ENCODE measurements at places on chromosomes 5 and 9. TPM values are rescaled to one million over a fixed set of nuclear protein-coding genes. Genes with fewer than 3 reads are reported as not detected.

GRCh38 chr5:113043491-113043931 is 66.9 kb downstream of the DCP2 start:
- peak; percentile 70 for DNase-seq

GRCh38 chr9:102867488-102867887 is 127.6 kb upstream of the CYLC2 start:
- DNase-seq: no peak

DNA sequence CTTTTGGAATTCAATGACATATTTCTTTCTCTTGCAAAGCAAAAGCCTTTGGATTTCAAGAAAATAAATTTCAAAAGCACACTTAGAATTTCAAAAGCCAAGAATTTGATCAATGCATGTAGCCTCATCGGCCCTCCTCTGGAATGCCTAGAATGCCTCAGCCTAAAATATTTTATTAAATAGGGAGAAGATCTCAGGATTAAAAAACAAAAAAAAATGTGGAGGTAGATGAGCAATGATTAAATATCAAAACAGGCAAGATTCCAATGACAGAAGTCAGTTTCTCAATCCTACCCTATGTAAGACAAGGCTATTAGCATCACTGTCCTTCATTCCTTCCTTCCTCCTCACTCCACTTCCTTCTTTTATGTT is 169.0 kb downstream of the CDH6 start:
- DNase-seq: no peak

GRCh38 chr5:112237456-112237855 is 181.6 kb downstream of the EPB41L4A start:
- DNase-seq: no peak

DNA sequence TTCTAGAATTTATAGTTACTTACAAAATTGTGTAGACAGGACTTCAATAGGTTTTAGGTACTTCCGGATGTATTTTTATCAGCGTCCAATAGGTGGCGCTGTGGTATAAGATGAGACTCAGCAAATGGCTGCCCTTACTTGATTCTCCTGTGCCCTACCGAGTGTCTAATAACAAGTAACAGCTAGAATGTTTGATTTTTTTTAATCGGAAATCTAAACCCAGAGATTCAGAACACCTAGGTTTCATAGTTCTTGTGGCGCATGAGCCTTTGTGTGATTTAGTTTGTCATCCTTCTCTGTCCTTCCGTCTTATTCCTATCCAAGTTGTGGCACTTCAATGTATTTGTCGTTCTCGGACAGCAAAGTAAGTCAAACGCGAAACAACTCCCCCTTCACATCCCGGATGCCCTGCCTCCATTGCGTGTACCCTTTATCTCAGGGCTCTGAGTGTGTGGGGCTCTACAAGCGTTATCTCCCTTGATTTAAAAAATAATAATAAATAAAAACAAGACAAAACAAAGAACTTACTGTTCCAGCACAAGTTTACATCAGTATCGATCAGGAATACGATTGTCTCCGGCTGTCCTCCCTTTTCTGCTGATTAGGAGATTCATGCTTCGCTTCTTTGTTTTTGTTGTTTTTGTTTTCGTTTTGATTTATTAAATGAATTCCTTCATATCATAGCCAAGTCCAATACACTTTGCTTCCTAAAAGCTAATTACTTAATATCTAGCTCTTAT is 50.7 kb upstream of the SLC30A5 start:
- DNase-seq: peak; percentile 66

DNA sequence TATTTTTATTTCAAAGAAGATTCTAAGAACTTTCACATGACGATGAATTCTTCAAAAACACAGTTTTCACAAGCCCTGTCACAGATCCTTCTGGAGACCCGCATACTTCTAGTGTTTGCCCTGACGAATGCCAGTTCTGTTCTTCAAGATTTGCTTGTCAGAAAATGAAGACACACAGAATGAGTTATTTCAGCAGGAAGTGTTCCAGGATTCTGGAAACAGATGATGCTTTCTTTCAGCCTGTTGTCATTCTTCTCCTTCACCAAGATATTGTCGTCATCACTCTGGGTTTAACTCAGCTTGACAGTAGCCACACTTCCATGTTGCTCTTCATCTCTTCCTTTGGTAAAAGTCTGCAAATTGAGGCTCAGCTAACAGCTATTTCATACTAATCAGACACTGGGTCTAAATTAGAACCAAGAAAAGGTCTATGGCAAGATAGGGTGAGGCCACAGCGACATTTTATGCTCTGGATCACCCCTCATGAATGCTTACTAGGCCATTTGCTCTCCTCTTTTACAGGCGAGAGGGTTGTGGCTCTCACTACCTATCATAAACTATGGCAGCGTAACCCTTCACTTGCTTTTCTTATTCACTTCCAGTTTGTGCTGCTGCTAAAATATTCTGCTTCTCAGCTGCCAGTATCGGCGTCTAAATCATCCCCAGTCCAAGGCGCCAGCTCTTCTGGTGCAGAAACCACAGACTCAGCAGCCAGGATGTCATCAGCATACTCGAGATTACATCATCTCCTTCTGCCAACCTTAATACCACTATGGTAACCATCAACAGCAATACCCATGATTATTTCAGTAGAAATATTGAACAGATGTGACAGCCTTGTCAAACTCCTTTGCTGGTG is 159.6 kb upstream of the TBCA start:
- no peak for DNase-seq

GRCh38 chr9:78725503-78725902 is 428.6 kb downstream of the PSAT1 start:
- DNase-seq: no peak

- DNase-seq: no peak
These were observed 63.6 kb downstream of the CEP120 start for GRCh38 chr5:123359454-123360200.

- DNase-seq: peak; percentile 61
These were observed 15.8 kb downstream of the ISL1 start for GRCh38 chr5:51398875-51399642.

DNA sequence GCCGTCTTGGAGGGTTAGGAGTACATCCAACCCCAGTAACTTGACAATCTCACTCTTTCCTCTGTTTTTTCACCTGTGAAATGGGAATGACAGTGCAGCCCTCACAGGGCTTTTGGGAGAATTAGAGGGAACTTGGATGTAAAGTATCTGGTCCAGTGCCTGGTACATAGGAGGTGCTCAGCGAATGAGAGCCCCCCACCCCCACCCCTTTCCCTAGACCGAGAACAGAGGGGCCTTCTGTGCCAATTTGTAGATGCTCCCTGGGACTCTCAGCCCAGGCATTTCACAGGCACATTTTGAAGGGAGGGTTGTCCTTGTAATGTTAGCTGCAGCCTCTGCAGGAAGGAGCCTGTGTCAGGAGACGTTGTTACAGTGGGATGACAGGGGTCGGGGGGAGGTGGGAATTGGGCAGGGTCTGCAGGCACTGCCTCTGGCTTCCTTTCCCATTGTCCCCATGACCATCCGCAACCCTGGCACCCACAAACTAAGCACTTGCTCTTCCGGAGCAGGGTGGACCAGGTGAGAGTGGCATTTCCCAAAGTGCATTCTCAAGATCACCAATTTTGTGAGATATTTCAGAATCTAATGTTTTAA is 47.0 kb downstream of the AMBP start:
- DNase-seq: peak; percentile 19

DNA sequence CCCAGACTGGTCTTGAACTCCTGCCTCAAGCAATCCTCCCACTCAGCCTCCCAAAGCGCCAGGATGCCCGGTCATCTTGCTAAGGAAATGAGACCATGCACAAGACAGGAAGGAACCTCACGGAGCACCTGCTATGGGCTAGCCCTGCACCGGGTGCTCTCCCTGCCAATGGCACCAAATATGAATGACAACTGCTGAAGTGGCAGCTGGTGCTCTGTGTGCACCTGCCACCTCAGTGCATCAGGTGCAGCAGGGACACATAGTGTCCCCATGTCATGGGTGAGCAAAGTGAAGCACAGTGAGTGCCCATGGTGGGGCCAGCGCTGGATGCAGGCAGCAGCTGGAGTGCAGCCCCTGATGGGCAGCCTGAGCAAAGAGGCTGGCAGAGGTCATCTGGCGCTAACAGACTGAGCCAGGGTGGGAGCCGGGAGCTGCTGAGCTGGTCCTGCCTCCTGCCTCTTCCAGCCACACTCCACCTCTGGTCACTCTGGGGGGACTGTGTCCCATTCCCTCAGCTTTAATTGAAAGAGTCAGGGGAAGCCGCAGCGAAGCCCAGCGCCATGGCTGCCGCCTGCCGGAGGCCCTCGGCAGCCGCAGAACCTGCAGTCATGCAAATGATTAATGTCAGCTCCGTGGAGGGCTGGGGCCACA is 46.4 kb downstream of the BARX1 start:
- DNase-seq: no peak

DNA sequence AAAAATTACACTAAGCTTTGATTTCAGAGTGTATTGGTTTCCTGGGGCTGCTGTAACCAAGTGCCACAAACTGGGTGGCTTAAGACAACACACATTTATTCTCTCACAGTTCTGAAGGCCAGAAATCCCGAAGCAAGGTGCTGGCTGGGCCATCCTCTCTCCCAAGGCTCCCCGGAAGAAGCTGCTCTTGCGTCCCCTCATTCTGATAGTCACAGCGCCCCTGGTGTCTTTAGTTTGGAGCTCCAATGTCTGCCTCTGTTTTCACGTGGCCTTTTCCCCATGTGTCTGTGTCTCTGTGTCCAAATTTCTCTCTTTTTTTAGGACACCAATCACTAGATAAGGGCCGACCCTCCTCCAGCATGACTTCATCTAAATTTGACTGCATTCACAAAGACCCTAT is 56.7 kb downstream of the ROPN1L start:
- peak; percentile 71 for DNase-seq

GRCh38 chr5:103035701-103036100 is 84.2 kb downstream of the GIN1 start:
- DNase-seq: no peak

DNA sequence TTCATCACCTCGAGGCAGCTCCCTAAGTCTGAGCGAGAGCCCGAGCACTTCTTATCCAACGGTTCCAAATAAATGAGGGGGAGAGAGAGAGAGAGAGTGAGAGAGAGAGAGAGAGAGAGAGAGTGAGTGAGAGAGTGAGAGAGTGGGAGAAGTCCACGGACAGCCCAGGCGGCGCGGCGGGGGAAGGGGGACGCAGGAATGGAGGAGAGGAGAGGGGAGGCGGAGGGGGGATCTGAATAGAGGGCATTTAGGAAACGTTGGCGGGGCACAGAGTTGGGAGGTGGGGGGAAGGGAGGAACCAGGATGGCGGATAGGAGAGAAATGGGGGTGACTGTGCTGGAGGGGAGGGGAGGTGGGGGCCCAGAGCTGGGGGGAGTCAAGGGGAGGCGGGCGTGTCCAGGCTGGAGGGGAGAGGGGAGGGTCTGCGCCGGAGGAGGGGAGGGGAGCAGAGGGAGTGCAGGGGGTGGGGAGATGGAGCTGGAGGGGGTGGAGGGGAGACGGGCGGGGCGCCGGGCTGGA is 398 bp upstream of the BASP1 start:
- no peak for DNase-seq

DNA sequence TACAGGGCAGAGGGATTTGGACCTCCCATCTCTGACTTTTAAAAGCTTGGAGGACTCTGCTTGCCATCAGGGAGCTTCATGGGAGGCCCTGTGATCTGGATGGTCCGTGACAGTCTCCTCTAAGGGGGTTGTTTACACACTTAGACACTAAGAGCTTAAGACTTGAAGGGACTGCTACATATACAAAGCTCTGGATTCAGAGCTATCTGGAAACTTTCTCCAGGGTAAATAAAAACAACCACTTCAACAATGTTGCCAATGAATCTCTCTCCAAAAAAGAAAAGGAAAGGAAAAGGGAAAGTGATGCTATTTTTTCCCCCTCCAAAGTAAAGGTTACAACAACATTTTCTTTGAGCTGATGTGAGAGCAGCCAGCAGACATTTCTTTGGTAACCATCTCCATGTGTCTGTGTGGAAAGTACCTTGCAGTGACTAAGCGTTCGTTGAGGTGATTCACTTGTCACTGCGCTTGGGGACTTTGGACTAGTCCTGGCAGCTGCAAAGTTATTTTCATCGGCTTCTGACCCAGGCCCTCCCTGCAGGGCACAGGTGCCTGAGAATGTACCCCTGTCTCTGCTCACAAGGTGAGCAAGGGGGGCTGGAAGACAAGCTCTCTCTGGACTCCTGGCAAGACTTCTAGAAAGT is 262.1 kb upstream of the KLF4 start:
- no peak for DNase-seq

- no peak for DNase-seq
These were observed 78.0 kb downstream of the LPAR1 start for GRCh38 chr9:110960288-110960687.

DNA sequence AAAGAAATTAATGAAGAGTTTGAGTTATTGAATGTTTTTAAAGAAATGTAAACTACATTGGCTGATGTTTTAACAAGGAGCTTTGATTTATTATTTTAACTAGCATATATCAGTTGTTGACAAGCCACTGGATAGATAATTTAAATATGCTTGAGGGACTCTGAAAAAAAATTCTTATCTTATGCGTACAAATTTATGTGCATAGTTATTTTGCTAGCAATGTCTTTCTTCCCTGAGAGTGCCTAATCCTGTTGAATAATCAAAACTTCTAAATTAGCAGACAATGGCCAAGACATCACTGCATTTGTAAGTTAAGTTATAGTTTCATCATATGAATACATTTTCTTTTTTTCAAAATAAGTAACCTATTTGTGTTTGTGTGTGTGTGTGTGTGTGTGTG is 342.3 kb downstream of the MED10 start:
- no peak for DNase-seq

DNA sequence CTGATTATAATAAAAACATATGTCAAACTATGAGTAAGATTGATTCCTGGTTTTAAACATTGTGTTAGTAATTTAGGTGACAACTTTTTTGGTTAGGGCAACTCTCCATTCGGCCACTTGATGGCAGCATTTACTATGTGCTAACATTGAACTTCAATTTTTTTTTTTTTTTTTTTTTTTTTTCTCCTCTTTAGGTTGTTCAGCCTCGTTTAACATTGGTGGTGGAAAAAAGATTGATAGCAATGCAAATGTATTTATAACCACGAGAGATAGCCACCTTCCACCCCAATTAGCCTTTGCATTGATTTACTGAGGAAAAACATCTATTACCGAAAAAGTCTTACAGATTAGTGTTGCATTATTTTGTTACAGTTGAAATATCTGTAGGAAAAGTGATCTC is 159.1 kb downstream of the CSNK1G3 start:
- peak; percentile 13 for DNase-seq

DNA sequence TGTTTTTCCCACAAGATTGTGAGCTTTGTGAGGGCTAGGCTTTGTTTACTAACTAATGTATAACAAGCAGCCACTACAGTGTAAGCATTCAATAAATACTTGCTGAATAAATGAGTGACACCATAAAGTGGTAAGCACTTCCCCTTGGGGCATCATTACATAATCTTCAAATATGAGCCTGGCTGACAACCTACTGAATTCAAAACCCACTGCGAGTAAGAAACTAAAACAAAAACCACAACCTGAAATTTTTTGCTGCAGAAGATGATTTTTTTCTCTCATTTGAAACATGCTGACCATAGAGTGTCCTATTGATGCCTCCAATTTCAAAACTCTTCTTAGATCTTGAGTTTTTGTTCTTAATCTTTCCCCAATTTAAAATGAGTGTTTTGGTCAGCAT is 331.3 kb upstream of the CCNG1 start:
- no peak for DNase-seq

The DDX41 gene
- total RNA-seq: 96.5 TPM

The SLC27A6 gene
- 0.83 TPM for total RNA-seq

The C7 gene
- total RNA-seq: 0.87 TPM

The IL13 gene
- not detected for total RNA-seq

The PRDM9 gene
- total RNA-seq: not detected

The TMEM215 gene
- 0.10 TPM for total RNA-seq

The RNF180 gene
- 1.2 TPM for total RNA-seq

The MCIDAS gene
- total RNA-seq: not detected

The ZNF483 gene
- total RNA-seq: 62.9 TPM
